ENCODE measurements at places on chromosomes 7 and 10. TPM values are rescaled to one million over a fixed set of nuclear protein-coding genes. Genes with fewer than 3 reads are reported as not detected.

Gene OPN1SW
- not detected for total RNA-seq

Gene KCND2
- not detected for total RNA-seq

Gene OR6B1
- not detected for total RNA-seq

Gene NOS3
- 0.63 TPM for total RNA-seq

Gene TMEM176A
- not detected for total RNA-seq

Gene VSTM4
- 0.50 TPM for total RNA-seq

Gene ACADSB
- 6.9 TPM for total RNA-seq

Gene C7orf57
- 0.18 TPM for total RNA-seq

Gene ZNF107
- 2.3 TPM for total RNA-seq

Gene ITGA8
- not detected for total RNA-seq

Gene MALRD1
- total RNA-seq = not detected

Gene FOXI2
- total RNA-seq = not detected

Gene FGFR2
- total RNA-seq = 0.28 TPM
